ENCODE measurements at places on chromosomes 1 and 21.

- DNase-seq = no peak
These were observed 31.0 kb upstream of the MED18 start for GRCh38 chr1:28297826-28298225.

DNA sequence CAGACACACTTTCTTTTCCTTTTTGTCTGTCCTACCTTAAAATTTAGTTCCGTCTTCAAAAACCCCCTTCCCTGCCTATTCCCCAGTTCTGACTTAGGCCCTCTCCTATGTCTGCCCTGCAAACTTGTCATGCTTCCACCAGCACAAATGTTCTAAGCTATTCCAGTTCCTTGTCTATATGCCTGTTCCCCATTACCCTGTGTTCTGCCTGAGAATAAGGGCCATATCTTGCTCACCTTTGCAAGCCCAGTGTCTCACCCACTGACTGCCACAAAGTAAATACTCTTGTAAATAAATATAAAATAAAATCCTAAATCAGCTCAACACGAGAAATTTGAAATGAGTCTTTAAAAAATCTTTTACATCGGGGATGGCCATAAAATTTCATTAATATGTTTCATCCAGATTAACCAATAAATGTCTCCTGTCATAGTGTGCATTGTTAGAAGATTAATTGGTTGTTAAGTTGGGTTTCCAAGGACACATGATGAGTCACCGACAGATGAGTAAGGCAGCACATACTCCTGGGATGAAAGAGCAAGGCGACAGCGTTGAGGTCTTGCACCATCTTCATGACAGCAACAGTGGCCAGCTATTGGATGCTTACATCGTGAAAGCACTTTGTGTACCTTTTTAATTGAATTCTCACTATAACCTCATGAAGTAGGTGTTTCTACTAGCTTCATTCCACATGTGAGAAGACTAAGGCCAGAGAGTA is 92.6 kb upstream of the NGF start:
- no peak for DNase-seq

DNA sequence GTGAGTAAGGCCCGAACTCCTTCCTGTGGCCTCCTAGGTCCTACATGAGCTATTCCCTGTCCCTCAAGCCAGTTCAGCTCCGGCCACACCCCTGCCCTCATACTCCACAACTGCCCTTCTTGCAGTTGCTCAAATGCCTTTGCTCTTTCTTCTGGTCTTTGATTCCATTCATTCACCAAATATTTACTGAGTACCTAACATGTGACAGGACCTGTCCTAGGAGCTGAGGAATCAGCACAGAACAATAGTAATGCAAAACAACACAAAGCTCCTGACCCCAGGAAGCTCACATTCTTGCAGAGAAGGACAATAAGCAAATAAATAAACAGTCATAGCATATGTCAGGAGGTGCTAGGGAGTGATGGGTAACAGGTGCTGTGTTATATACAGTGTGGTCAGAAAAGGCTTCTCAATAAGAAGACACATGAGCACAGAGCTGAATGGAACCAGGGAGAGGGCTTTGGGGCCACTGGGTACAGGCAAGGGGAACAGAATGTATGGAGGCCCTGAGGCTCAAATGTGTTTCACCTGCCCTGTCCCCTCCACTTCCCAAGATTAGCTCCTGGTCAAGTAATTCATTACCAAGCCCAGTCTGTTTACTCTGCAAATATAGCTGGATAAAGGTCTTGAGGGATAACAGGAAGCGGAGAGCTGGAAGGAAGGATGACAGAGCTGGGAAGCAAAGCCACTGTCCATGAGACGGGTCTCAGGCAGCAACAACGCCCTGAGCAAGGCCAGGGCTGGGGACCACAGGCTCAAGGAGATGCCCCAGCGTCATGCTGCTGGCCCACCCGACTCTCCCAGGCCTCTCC is 145.1 kb downstream of the CSMD2 start:
- peak; percentile 66 for DNase-seq

- DNase-seq = no peak
These were observed 269.5 kb upstream of the NCAM2 start for GRCh38 chr21:20728691-20729090.

Measured in NT2/D1 (cell line).